Globus pallidus (tissue), 1 donor: ENCODE measurements at places on chromosomes 12 and 14.

DNA sequence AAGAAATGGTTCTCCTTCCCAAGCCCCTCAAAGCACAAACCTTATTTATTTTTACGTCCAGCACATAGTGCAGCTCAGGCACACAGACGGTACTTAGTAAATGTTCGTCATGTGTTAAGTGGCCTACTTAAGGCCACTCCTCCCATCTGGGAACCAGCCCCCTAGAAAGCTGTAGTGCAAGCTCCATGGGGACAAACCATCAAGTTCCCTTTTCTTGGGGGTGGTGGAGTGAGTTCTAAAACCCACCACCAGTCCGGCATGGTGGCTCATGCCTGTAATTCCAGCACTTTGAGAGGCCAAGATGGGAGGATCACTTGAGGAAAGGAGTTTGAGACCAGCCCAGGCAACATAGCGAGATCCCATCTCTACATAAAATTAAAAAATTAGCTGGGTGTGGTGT, 49.4 kb downstream of the PITPNM2 start:
- DNase-seq = no peak

- no peak for DNase-seq
These were observed 4.4 kb upstream of the KCNK10 start for GRCh38 chr14:88327497-88327896.

DNA sequence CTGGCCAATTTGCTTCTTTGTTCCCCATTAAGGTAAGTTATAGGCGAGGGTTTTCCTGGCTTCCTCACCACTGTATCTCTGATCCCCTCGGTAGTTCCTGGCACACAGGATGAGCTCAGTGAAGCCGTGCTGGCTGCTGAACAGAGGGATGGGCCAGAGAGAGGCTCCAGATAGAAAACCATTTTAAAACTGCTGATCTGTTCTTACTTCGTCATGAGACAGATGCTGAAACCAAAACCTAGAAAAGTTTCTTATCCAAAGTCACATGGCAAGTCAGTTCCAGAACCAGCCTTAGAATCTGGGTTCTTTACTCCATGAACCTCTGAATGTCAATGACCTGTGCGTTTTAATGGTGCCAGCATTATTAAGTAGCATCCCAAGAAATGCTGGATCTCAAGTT, 76.3 kb upstream of the RIN3 start:
- no peak for DNase-seq

GRCh38 chr12:25775968-25776367, 182.5 kb upstream of the RASSF8 start:
- DNase-seq = no peak
